ENCODE measurements at places on chromosomes 6 and 20. TPM values are rescaled to one million over a fixed set of nuclear protein-coding genes. Genes with fewer than 3 reads are reported as not detected.

DNA sequence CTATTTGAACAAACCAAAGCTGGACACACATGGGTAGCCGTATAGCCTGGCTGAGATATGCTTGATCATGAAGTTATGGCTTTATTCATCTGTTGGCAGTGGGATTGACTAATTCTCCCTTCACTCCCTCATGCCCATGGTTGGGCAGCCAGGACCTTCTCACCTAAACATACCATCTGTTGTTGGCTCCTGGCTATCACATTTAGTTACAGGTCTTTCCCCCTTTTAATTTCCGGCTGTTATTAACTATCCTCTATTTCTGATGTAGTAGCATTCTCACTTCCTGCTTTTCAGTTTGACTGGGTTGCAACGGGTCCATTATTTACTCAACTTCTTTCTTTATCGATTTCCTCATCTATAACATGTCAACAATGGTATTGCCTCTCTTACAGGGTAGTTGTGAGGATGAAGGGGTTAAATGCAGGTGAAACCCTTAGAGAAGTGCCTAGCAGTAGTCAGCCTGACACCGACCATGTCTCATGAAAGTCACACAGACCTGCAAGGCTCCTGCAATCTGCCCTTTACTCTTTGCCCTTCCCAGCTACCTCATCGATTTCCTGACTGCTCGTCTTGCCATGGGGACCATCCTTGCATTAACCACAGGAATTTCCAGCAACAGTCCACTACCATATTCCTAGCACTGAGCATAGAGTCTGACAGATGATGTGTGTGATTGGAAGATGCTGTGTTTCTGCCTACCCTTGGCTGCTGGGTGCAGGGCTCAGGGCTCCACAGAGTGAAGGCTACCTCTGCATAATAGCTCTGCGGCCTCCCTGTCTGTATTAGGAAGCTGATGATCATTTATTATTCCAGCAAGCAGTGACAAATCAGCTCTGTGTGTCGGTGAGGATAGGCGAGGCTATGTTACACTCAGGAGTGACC lies 42.2 kb downstream of the PPP1R14C start:
- no peak for DNase-seq

DNA sequence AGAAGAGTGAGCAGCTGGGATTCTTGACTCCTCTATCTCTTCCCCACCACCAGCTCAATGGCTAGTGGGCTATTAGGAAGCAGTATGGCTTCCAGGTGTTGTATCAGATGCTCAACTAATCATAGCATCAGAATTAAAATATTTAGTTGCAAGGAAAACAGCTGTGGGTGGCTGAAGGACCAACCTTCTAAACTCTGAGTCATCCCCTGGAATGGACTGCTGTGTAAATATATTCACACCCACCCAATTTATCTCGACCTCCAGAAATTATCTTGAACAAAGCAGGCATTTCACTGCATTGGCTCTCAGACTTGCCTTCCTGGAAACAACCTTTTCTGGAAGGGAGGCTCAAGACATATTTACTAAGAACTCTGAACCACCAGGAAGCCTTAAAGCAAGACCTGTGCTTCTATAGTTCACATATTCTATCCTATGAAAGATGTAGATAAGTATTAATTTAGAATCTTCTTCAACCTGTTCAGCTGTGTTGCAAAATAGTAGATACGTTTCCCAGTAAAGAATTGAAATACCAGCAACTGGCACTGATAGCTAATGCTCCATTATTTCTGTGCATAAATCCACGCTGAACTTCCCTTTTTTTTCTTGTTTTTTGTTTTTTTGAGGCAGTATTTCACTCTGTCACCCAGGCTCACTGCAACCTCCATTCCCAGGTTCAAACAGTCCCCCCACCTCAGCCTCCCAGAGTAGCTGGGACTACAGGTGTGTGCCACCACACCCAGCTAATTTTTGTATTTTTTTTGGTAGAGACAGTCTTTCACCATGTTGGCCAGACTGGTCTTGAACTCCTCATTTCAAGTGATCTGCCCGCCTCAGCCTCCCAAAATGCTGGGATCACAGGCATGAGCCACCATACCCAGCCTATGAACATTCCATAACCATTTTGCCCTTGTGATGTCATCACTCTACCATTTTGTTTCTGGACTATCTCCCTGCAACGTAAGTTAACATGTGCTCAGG lies 56.9 kb upstream of the CD2AP start:
- DNase-seq: no peak

DNA sequence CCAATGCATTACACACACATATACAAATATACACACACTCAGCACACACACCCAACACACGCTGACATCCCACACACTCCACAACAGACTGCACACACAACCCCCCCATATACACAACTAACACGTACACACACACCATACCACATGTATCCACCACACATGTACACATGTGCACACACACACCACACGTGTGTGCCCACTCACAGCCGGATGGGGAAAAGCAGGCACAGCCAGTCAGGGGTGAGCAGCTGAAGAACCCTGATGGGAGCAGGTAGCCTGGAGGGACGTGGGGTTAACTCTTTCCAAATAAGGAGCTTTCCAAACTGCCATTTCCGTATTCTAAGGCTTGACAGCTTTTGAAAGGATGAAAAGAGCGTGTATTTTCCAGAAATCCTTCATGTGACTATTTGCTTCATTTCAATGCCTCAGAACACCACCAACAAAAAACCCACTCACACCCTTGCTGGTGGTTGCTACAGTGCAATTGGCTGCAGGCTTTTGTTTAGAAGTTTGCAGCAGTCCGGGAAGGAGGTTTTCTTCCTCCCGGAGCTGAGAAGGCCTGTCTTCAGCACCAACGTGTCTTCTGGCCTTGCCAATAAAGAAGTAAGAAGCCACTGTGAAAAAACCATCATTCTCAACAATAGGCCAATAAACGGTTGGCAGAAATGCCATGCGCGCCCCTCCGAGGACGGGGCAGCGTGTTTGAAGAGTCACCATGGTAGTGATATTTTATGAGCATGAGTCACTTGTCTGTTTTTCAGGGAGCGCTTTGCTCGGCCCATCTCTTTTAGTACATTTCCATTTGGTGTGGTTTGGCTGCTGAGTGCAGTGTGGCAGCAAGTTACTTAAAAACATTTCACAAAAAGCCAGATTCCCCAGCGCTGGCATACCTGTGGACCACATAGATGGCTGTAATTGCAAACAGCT lies 131.3 kb upstream of the GMDS start:
- DNase-seq: no peak

GRCh38 chr6:32411566-32412327 lies 4.8 kb upstream of the BTNL2 start:
- no peak for DNase-seq

PBOV1 gene
- polyA plus RNA-seq: not detected

- DNase-seq: no peak
These were observed 371.1 kb downstream of the CDKAL1 start for GRCh38 chr6:20905377-20905776.

- DNase-seq: no peak
These were observed 106.5 kb downstream of the ARID1B start for GRCh38 chr6:156883497-156884252.

DNA sequence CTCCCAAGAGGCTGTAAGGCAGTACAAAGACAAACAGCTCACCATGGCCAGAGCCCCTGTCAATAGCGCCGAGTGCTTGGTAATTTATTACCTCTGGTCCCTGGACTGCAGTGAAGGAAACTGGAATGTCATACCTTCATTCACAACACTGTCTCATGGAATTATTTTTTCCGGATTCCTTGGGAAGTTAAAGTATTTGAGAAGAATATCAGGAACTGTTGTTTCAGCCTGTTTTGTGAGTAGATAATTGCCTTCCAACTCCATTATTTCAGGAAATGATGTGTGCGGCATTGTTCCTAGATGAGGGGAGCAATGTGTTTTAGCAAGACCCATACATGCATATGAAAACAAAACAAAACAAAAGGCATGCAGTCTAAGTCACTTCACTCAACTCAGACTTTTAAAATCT lies 64.0 kb downstream of the BLOC1S5 start:
- no peak for DNase-seq

PAK5 gene
- 0.22 TPM for polyA plus RNA-seq

- no peak for DNase-seq
These were observed 9.4 kb downstream of the RING1 start for GRCh38 chr6:33217681-33218080.

- no peak for DNase-seq
These were observed 2.8 kb upstream of the E2F1 start for GRCh38 chr20:33688938-33689424.

DNA sequence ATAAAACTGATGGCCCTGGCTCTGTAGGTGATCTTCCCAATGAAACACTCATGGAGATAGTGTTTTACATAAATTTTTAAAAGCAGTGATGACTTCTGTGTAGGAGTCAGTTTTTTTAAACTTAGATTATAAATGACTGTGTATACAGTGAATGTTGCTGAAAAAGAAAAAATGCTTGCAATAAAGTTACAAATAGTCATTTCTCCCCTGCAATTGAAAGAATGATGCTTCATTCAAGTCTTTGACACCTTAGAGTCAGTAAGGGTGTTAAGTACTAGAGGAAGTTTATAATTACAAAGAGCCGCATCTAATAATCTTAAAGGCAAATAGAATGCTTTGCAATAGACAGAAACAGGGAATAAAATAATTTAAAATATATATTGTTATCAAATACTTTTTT lies 27.6 kb downstream of the ZNF292 start:
- DNase-seq: no peak
